Hypothalamus (tissue), 51 donors: ENCODE measurements at places on chromosomes 5 and 9.

GRCh38 chr9:89801341-89801740 is 196.5 kb downstream of the GADD45G start:
- DNase-seq, result no peak

- DNase-seq, result no peak
Measured at GRCh38 chr9:82488313-82489200, 500.0 kb downstream of the SPATA31D1 start.

GRCh38 chr9:86253577-86253976 is 5.9 kb downstream of the C9orf153 start:
- no peak for DNase-seq

- no peak for DNase-seq
Measured at GRCh38 chr9:84146893-84147710, 166.5 kb downstream of the RMI1 start.

DNA sequence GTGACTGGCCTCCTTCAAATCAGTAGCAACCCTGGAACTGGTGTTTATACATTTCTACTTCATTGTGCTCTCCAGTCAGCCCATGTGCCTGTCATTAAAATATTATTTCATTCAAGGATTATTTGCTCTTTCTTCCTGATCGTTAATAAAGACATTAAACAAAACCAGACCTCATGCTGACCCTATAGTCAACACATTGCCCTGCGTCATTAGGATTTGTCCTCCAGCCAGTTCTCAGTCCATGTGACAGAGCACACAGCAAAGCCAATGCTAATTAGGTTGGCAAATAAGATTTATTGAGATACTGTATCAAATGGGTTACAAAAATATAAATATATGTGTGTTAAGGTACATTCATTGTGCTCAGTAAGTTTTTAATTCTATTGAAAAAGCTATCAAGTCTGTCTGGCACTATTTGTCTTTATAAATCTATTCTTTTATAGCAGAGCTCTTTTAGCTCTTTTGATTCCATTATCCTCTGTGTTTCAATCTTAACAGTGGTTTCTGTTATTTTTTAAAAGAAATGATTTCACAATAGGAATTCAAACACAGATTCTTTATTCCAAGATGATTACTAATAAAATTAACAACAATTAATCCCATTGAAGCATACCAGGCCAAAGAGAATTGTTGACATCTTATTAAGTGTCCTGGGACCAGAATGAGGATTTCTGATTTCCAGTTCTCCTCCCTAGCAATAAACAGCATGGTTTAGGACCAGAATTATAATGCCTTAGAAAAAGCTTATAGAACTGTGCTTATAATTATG is 209.4 kb upstream of the RGMB start:
- no peak for DNase-seq

DNA sequence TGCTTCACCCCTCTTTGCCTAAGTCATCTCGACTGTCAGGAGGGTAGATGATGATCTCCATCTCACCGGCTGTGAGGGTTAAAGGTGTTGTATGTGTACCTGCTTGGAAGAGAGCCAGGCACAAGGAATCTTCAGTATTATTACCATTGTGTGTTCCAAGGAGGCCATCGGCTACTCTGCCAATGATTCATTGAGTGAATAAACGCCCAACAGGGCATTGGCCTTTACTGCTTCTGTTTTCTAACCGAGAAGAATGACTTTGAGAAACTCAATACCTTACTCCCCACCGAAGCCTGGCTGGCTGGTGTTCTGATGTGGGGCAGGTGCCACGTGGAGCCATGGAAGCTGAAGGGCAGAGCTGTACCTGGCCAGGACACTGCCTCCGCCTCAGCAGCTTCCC is 228.8 kb downstream of the SNX18 start:
- no peak for DNase-seq

GRCh38 chr5:71700803-71701202 is 18.3 kb upstream of the CARTPT start:
- DNase-seq, result no peak

GRCh38 chr9:29160763-29161353 is 1587.6 kb upstream of the C9orf72 start:
- DNase-seq, result no peak

- DNase-seq, result no peak
Measured at GRCh38 chr5:83877911-83878706, 157.5 kb upstream of the HAPLN1 start.

DNA sequence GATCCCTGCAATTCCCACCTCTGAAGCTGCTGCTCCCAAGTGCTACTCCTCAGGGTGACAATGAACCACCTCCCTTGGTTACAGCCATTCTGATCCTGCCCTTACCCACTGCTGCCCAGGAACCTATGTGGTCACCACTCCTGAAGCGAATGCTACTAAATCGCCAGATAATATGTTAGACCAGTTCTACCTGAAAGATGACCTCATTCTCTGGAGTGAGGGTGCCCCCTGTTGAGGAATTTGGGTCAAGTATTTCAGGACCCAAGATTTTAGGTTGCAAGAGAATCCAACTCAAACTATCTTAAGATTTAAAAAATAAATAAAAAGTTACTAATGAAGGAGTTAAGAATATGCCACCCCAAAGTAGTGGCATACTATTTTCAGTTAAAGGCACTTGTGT is 5.8 kb upstream of the SNAPC3 start:
- DNase-seq, result no peak

DNA sequence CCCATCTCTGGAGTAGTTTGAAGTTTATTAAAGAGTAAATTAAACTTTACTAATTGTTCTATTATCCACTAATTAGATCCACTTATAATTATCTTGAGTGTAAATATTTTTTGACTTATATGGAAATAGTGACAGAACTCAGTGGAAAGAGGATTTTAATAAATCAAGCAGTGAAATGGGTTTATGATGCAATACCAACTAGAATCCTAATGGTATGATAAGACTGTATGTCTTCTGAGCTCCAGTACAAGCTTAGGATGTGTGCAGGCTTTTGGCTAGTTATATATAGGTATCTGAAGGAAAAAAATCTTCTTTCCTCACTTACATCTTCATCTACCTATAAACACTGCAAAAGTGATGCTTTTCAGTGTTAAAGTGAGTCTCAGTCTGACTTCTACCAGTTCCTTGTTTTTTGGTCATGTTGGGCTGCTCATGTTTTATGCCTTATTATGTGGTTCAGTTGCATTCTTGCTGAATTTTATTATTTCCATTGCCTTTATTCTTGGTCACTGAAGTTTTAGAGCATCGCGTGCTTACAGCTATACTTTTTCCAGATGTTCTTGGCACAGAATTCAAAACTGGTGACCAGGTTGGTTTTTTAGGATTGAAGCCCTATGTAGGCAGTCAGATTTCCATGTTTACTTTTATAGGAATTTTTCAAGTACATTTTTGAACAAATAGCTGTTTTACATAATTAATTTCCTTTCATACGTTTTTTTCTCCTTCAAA is 30.5 kb downstream of the XRCC4 start:
- DNase-seq, result no peak

DNA sequence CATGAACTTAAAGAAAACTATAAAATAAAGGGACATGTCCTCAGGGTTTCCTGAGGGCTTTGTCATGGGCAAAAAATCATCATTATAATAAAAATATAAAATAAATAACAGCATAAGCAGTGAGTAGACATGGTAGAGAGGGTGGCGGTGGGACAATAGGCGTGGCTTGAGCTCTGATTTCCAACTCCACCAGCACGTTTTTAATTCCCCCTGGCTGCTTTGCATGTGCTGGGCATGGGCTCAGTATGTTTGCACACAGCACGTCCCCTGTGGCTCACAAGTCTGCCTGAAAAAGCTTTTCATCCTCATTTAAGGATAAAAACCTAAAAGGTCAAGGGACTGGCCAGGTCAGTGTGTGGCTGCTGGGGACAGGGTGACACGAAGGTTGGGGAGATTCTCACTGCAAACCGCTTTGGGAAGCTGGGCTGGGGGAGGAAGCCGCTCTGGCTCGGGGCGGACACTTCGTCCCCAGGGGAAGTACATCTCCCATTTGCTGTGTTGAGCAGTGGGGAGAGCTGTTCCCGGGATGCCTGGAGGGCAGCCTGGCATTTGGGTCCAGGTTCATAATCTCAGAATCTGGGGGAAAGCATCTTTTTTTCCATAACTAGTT is 32.6 kb downstream of the NKX2-5 start:
- no peak for DNase-seq
